AG09309 (cell line): ENCODE measurements at places on chromosomes 13 and 19.

- peak; percentile 90 for DNase-seq
These were observed 67.1 kb downstream of the NUFIP1 start for GRCh38 chr13:44921931-44922758.

GRCh38 chr13:75555836-75556235 lies 6.2 kb downstream of the UCHL3 start:
- DNase-seq = no peak

- no peak for DNase-seq
These were observed 1174.2 kb downstream of the DIAPH3 start for GRCh38 chr13:58989556-58989955.

GRCh38 chr13:104015646-104016396 lies 949.6 kb upstream of the SLC10A2 start:
- DNase-seq = no peak

DNA sequence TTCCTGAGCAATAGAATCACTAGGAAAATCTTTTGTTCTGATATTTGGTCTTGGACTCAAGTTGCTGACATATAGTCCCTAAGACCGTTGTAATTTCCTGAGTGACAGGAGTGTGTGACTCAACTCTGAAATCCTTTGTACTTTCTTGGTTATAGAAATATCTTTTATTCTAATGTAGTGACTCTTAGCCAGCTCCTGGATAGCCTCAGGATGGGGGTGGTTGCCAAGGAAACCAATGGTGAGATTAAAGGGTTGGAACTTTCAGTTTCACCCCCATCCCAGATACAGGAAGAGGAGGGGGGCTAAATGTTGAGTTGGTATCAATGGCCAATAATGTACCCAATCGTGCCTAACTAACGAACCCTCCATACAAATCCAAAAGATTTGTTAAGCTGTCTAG lies 41.8 kb downstream of the MBD3L2B start:
- DNase-seq = no peak

- DNase-seq = no peak
These were observed 291.1 kb downstream of the LMO7 start for GRCh38 chr13:75927183-75927669.

- no peak for DNase-seq
These were observed 4.3 kb upstream of the RLN3 start for GRCh38 chr19:14023404-14024235.

DNA sequence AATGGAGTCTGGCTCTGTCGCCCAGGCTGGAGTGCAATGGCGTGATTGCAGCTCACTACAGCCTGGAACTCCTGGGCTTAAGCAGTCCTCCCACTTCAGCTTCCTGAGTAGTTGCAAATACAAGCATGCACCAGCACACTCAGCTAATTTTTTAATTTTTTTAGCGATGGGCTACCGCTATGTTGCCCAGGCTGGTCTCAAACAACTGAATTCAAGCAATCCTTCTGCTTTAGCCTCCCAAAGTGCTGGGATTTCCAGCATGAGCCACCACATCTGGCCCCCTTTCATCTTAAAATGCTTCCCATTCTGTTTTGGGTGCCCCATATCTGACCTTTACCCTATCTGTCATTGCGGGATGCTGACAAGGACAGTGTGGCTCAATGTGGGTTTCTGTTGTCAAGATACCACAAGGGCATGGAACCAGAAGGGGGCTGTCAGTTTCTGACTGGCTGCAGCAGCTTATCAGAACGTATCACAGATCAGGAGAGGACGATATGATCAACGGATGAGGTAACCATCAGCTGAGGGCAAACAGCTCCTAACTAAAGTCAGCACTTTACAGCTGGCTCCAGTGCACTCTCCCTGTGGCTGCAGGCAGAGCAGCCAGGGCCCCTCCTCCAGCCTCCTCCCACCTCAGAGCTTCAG lies 32.4 kb downstream of the GPR42 start:
- no peak for DNase-seq

GRCh38 chr13:109784590-109785140 lies 1.7 kb downstream of the IRS2 start:
- no peak for DNase-seq

DNA sequence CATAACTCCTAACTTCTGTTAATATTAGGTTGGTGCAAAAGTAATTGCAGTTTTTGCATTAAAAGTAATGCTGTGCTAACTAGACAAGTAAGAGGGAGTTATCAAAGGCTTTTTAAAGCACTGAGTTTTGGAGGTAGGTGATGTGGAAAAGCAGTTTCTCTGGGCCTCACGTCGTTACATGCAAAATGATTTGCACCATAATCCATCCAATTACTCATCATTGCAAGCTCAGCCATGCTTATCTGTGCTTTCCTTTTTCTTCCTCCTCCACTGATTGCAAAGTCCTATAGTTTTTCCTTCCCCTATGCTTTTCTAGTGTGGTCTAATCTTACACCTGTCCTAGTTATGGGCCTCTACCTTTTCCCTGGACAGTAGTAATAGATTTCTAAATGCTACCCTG lies 35.4 kb upstream of the INTS6 start:
- DNase-seq = no peak

- DNase-seq = no peak
These were observed 9.2 kb downstream of the NTN5 start for GRCh38 chr19:48663667-48664066.

- no peak for DNase-seq
These were observed 66.3 kb downstream of the IRS2 start for GRCh38 chr13:109719962-109720646.

DNA sequence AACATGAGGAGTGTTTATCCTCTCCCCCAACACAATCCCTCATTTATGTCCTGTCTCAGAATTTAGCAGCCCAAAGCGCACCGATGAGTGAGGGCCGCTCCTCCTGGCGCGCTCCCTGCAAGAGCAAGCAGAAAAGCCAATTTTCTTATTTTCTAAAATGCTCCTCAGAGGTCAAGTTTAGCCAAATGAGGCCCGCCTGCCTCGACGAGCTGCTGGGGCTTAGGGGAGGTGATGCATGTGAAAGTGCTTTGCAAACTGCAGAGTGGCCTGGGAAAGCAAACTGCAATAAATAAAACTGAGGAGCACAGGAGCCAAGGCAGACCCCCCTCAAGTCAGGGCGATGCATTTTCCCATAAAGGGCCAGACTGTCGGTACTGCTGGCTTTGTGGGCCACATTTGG lies 29.0 kb downstream of the CAPS start:
- DNase-seq = no peak

- DNase-seq = no peak
These were observed 13.0 kb downstream of the GAS6 start for GRCh38 chr13:113850722-113851479.

- DNase-seq = no peak
These were observed 3.4 kb downstream of the DAZAP1 start for GRCh38 chr19:1410789-1411188.

DNA sequence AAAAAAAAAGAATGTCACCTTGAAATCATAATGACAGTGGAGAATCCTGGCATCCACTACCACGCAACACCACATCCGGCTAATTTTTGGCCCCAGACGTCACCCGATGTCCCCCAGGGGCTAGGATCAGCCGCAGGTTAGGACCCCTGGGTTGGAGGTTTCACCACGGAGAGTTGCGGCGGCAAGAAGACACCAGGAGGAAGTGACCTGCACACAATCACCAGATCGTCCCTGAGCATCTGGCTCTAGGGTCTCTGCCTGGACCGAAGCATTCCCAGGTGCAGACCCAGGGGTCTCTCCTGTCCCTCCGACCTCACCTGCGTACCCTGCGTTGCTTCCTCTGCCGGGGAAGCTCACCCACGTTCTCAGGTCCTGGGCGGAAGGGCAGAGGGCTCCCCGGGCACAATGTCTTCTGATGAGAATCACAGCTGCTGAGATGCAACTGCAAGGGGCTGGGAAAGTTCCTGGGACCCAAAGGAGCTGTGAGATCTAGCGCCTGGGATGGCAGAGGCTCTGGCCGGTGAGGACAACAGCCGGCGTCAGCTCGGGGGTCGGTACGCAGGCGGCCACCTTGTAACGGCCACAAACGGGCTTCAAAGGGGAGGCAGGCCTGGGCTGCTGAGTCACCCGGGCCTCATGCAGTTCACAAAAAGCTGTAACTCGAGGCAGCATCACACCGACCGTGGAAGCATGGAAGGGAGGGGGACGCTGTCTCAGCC lies 111.2 kb downstream of the GADD45B start:
- DNase-seq = no peak

- no peak for DNase-seq
These were observed 151.5 kb downstream of the KLF5 start for GRCh38 chr13:73210218-73210883.

DNA sequence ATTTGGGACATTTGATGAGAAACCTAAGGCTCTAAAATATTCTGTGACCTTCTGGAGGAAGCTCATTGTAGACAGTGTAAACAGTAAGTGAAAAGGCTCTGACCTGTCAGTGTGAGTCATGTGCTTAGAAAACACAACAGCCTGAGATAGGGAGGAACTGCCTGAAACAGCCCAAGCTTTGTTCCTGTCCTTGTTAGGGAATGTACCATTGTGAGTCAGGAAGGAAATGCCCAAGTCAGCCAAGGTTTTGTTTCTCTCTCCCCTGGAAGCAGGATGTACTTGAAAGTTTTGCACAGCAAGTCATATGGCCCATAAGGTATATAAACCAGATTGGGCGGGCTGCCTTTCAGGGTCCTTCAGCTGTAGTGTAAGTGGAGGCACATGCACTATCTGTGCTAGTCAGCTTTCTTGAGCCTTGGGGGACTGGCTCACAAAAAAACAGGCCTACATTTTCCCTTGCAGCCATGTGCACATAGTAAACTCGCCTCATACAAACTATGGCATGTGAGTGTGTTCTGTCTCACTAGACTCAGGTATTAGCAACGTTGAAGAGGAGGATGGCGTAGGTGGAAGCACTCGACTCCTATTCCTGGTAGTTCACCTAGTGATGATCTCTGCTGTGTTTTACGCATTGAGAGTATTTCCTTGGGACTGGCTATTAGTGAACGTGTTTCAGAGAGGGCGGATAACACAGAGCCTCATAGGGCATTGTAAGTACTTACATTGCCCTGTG lies 141.2 kb upstream of the KLHL1 start:
- no peak for DNase-seq

- DNase-seq = no peak
These were observed 58.7 kb downstream of the LACC1 start for GRCh38 chr13:43938449-43938848.

DNA sequence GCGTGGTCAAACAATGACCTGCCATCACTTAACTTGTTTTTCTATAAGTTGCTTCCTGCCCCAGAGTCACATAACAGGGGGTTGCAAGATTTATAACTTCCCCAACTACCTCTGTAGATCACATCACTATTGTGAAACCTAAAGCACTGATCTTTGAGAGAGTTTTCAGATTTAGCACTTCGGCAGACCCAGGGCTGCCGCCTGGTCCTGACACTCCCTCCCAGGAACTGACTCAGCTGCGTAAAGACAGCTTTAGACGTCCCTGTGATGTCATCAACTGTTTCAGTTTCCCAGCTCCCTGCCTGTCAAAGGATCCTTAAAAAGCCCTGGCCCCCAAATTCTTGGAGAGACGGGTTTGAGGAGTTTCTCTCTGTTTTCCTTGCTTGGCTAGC lies 33.3 kb downstream of the IGFL2 start:
- no peak for DNase-seq

GRCh38 chr13:74093691-74094090 lies 40.5 kb downstream of the KLF12 start:
- DNase-seq = no peak

DNA sequence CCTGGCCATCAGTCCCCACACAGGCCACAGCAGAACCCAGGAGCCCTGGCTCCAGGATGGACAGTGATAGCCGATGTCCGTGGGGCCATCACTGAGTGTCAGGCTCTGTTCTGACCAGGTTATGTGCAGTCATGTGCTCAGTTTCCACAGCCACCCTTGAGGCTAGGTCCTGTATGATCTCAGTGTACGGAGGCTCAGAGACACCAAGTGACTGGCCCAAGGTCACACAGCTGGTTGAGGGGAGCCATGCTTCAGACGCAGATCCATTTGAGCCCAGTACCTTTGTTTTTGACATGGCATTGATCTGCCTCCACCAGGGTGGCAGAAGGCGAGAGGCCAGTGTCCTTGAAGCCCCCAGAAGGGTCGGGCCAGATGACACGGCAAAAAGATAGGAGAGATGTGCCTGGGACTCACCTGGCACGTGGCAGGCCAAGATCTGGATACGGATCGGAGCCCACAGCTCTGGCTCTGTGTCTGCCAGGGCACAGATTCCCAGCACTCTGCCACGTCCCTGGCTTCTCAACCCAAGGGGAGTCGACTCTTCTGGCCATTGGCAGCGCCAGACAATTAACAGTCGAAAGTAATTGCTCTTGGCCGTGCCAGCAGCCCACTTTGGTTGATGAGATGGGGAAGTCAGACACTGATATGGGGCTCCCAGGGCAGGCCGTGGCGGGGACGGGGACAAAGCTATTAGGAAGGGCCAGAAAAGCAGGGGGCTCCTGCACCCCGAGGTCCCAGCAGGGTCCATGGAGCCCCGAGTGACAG lies 15.6 kb downstream of the EVI5L start:
- DNase-seq = no peak

GRCh38 chr13:38346764-38347163 lies 2.9 kb upstream of the UFM1 start:
- DNase-seq = no peak

DNA sequence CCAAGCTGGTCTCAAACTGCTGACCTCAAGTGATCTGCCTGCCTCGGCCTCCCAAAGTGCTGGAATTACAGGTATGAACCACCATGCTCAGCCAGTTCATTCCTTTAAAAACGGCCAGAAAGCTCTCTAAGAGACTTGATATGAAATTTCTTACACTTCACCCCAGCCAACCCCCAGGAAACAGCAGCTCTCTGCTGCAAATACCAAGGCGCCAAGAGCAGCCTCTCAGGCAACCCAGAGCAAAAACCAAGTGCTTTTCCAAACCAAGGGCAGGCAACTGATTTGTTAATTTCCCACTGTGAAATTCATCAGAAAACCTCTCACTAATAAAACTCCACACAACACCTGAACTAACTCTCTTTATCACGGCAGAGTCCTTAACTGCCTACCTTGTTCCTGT lies 44.9 kb downstream of the LATS2 start:
- no peak for DNase-seq

DNA sequence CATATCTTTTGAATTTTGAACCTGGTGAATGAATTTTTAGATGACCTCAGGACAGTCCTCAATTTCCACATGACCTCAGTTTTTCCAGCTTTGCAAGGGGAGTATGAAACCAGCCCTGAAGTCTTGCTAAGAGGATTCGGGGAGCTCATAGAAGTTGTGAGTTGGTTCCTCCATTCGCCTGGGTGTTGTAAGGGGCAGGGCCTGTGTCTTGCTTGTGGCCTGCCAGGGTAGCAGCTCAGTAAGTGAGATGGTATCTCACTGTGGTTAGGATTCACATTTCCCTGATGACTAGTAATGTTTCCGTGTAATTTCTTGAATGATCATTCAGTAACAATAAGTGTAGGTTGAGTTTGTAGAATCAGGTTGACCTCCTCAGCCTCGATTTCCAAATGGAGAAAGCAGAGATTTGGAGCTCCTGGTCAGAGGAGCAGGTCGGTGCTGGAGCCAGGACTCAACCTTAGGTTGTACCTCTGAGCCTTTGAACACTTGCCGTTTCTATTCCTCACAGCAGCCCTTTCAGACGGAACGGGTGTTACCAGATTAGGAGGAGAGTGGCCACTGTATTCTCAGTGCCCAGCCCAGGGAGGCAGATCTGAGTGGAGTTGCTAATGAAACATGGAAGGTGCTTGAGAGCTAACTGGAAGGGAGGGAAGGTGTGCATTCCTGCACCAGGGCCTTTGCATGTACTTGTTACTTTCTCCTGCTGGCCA lies 14.6 kb downstream of the NACC1 start:
- no peak for DNase-seq

GRCh38 chr13:26880735-26881134 lies 120.1 kb upstream of the GPR12 start:
- no peak for DNase-seq
